ENCODE measurements at places on chromosomes 1 and 21.

DNA sequence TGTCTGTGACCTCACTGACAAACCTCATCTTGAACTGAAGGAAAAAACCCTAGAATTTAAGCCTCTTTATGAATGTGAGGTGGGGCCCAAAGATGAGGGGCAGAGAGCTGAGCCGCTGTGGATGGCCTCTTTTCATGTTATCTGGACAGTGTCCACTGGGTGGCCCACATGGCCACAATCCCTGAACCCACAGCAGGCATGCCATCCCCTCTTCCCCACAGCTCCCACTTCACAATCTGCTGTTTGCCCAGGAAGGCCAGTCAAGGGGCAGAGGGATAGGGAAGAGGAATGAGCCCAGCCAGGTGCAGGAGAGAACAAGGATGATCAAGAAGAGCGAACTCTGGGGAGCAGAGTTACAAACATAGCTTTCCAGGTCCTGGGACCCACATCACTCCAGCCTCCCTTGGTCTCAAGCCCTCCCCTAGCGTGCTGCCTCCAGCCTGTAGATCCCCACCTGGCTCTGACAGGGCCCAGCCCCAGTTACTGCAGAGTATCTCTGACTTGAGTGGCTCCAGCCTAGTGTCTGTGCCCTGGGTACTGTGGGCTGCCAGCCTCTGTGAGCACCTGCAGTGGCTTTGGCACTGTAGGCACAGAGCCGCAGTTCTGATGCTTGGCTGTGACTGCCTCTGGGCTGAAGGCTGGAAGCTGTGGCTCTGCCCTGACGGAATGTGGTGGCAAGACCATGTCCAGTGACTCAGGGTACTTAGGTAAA lies 1.9 kb upstream of the SLFNL1 start:
- peak; percentile 6 for DNase-seq

DNA sequence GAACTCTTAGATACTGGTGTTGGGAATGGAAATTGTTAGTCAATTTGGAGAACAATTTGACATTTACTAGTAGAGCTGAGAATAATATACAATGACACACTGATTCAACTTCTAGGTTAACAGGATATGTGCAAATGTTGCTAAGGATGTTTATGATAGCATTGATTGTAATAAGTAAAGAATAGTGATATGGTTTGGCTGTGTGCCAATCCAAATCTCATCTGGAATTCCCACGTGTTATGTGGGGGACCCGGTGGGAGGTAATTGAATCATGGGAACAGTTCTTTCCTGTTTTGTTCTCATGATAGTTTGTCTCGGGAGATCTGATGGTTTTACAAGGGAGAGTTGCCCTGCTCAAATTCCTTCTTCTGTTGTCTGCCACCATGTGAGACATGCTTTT lies 302.4 kb upstream of the TMPRSS15 start:
- no peak for DNase-seq

DNA sequence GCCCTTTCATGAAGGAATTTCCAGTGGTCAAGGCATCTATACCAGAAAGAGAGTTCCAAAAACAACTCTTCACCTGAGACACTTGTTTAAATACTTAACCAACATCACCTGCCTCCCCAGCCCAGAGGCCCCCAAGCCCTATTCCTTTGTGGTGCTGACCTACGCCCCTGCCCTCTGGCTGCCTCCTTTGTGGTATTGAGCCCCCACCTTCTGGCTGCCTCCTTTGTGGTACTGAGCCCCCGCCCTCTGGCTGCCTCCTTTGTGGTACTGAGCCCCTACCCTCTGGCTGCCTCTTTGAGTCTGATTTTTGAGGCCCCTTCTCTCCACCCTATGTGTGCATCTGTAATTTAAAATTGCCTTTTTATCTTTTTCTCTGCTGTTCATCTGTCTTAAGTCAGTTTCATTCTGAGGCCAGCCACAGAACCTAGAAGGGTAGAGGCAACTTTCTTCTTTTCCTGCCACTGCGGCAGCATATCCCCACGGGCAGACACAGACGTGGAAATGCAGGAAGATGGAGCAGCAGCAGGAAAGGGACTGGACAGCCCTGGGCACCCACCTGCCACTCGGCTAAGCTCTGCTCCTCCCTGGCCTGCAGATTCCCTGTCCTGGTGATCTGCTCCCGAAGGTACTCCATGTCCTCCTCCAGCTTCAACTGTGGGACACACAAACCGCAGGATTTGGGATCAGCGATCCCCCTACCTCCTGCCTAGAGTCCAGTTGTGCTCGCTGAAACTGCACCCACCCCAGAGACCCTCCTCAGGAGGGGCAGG lies 3.2 kb downstream of the TRIM17 start:
- no peak for DNase-seq

- DNase-seq = no peak
Observed at GRCh38 chr1:67673468-67674201, 11.4 kb upstream of the GADD45A start.

DNA sequence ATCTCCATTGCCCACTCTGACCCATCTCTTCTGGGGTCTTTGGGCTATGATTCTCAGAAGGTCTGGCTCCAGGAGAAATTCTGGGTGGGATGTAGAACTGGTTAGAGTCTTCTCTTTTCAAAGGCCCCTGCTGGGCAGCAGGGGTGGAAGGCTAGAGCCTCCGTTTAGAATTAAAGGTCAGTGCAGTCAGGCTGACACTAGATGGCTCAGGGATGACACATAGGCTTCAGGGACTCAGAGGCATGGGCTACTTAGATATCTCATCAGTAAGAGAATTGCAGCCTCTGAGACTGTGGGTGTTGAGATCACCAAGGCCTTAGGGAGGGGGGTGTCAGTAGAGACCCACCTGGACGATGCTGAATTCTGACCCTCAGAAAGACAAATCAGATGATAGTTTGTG lies 12.6 kb upstream of the PPM1J start:
- DNase-seq = peak; percentile 41

- peak; percentile 47 for DNase-seq
Observed at GRCh38 chr1:149937759-149938158, 1.1 kb upstream of the MTMR11 start.

DNA sequence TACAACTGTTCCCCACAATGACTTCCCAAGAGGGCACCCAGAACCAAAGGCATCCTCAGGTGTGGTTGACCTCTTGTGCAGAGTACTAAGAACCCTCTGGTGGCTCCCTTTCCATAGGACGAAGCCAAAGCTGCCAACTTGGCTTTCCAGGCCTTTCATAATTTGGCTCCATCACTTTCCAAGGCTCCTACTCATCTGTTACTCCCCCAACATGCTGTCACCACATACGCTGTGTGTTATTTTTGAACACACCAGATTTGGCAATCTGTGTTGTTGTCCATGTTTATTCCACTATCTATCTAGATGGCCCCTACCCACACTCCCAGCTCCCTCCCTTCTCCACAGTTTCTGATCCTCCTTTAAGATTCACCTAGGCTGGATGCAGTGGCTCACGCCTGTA lies 10.2 kb upstream of the NKAIN1 start:
- DNase-seq = no peak

GRCh38 chr1:30381671-30382365 lies 341.6 kb downstream of the MATN1 start:
- no peak for DNase-seq

DNA sequence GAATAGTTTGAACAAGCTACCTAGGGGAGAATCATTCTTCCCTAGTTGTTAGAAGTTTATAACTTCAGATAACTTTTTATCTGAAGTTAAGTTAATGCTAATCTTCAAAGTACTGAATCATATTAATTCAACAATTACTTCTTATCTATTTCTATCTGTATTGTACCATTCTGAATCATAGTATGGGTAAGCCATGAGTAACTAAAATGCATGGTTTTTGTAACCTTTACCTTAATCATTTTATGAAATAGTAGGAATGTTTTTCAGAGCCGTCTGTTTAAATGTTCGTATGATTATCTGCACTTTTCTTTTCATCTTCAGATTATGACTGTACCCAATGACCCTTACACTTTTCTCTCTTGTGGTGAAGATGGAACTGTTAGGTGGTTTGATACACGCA lies 50.3 kb upstream of the MPC2 start:
- DNase-seq = no peak

- DNase-seq = no peak
Observed at GRCh38 chr1:119632841-119633240, 15.2 kb downstream of the ZNF697 start.

- DNase-seq = peak; percentile 75
Observed at GRCh38 chr1:64917328-64917861, 49.0 kb downstream of the JAK1 start.

- no peak for DNase-seq
Observed at GRCh38 chr1:156262461-156263287, 14.8 kb upstream of the PAQR6 start.

- DNase-seq = peak; percentile 67
Observed at GRCh38 chr1:165854101-165854845, 26.9 kb downstream of the UCK2 start.

- no peak for DNase-seq
Observed at GRCh38 chr1:19405195-19405760, 80.1 kb downstream of the CAPZB start.

GRCh38 chr1:91585982-91586381 lies 85.3 kb downstream of the CDC7 start:
- DNase-seq = no peak

DNA sequence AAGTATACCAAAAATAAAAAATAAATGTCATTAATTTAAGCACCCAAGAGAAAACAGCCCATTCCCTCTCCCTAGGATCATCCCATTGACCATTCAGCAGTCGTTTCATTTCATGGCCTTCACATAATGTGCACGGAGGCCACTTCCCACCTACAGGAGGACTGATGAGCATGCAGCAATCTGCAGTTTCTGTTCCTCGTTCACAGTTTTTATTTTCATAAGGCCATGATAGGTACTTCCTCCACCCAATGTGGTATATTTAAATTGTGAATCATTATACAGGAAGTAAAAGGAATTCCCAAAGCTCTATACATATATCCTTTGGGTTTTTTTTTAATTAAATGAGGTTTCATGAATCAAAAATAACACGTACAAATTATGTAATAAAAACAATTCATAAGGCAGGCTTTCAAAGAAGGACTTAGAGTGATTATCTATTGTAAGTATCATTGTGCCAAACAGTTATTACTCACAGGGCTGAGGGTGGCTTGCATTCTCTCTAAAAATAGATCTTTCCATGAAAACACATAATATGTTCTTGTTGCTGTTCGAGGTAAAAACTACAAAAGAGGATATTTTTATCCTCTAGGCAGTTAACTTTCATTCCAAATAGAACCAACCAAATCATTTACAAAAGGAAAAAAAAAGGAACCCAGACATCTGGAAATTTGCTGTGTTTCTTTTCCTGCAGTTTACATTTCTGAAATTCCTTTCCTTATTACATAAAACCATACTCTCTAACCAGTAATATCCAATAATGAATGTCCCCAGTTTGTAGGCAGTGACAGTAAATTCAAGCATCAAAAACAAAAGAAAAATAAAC lies 27.5 kb upstream of the SLC44A3 start:
- peak; percentile 64 for DNase-seq

DNA sequence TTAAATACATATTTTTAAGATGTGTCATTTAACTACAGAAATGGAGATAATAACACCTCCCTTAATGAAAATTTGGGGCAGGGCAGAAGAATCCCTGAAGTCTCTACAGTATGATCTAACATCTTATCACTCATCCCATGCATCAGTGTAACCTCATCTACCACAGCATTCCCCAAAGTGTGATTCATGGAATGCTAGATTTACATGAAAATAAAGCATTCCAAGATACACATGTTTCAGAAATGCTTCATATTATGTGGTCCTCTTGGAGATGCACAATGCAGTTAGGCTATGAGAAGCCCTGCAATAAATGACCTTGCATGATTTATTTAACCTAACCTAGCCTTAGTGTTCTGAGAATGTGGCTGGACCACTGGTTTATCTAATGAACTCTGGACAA lies 166.9 kb upstream of the SYT6 start:
- no peak for DNase-seq

DNA sequence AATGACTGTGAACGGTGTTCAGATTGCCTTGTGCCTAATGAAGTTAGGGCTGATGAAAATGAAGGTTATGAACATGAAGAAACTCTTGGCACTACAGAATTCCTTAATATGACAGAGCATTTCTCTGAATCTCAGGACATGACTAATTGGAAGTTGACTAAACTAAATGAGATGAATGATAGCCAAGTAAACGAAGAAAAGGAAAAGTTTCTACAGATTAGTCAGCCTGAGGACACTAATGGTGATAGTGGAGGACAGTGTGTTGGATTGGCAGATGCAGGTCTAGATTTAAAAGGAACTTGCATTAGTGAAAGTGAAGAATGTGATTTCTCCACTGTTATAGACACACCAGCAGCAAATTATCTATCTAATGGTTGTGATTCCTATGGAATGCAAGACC lies 96.6 kb downstream of the ZFYVE9 start:
- DNase-seq = no peak

DNA sequence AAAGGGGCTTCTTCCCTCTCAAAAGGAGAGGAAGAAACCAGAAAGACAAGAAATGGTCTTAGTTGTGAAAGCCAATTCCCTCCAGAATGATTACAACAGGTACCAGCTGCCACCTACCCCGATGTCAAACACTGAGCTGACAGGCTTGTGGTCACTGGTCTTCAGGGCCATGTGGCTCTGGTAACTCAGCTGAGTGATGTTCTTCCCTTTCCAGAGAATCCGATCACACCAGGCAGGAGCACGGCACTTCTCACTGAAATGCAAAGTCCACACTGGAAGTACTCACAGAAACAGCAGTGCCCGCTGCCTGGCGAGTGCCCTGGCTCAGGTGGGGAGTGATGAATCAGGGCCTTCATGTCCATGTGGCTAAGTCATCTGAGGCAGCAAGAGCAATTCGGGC lies 18.7 kb upstream of the MTF1 start:
- DNase-seq = no peak

GRCh38 chr21:14862794-14863720 lies 201.7 kb downstream of the NRIP1 start:
- DNase-seq = peak; percentile 61

GRCh38 chr1:47776667-47777131 lies 220.5 kb downstream of the TRABD2B start:
- DNase-seq = no peak

GRCh38 chr1:238674316-238674715 lies 712.1 kb upstream of the CHRM3 start:
- DNase-seq = no peak

GRCh38 chr1:66350001-66350547 lies 183.9 kb upstream of the SGIP1 start:
- no peak for DNase-seq

- peak; percentile 98 for DNase-seq
Observed at GRCh38 chr1:156126043-156126629, 11.6 kb downstream of the LMNA start.

- DNase-seq = peak; percentile 67
Observed at GRCh38 chr1:67850151-67850551, 16.9 kb upstream of the GNG12 start.
